ENCODE measurements at places on chromosomes 11 and 22.

- no peak overlapping the region for H3K27ac ChIP-seq
- no peak for DNase-seq
- H3K36me3 ChIP-seq: peaks cover 15% of the 10 kb centered on the region
- peaks cover 47% of the 10 kb centered on the region for H3K4me1 ChIP-seq
Measured at GRCh38 chr11:85767246-85767945, 43.5 kb downstream of the SYTL2 start.

GRCh38 chr11:1017269-1018005, 19.1 kb downstream of the MUC6 start:
- no peak for DNase-seq
- no peak overlapping the region for H3K4me3 ChIP-seq
- H3K27ac ChIP-seq: no peak overlapping the region
- H3K27me3 ChIP-seq: no peaks in the 10 kb centered on the region
- H3K36me3 ChIP-seq: peaks cover 15% of the 10 kb centered on the region

- peaks cover 8% of the 10 kb centered on the region for H3K4me1 ChIP-seq
- DNase-seq: peak; percentile 65
- peaks cover 14% of the 10 kb centered on the region for H3K27me3 ChIP-seq
- H3K27ac ChIP-seq: peak overlapping the region; percentile 56
Measured at GRCh38 chr22:41198027-41198580, 7.0 kb upstream of the L3MBTL2 start.

- peaks cover 68% of the 10 kb centered on the region for H3K4me1 ChIP-seq
- peak overlapping the region; percentile 78 for H3K27ac ChIP-seq
Measured at GRCh38 chr11:44600839-44601383, 35.4 kb downstream of the CD82 start.

DNA sequence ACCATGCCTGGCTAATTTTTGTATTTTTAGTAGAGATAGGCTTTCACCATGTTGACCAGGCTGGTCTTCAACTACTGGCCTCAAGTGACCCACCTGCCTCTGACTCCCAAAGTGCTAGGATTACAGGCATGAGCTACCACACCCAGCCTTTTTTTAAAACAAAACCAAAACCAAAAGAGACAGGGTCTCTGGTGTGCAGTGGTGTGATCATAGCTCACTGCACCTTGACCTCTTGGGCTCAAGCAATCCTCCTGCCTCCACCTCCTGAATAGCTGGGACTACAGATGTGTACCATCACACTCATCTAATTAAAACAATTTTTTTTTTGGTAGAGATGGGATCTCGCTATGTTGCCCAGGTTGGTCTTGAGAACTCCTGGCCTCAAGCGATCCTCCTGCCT, 77.7 kb downstream of the PTPRJ start:
- no peak for DNase-seq
- H3K27me3 ChIP-seq: no peaks in the 10 kb centered on the region
- H3K4me3 ChIP-seq: no peak overlapping the region
